ENCODE measurements at places on chromosomes 2 and 18. TPM values are rescaled to one million over a fixed set of nuclear protein-coding genes. Genes with fewer than 3 reads are reported as not detected.

The POTEJ gene
- total RNA-seq = not detected

The EFR3B gene
- not detected for total RNA-seq

The AQP12A gene
- not detected for total RNA-seq

The UGT1A4 gene
- not detected for total RNA-seq

The SETBP1 gene
- 0.25 TPM for total RNA-seq

The SRD5A2 gene
- not detected for total RNA-seq

The CUL3 gene
- 115 TPM for total RNA-seq

Measured in CD4-positive, alpha-beta T cell (primary cell).